GM23248 (cell line): ENCODE measurements at places on chromosomes 12 and 14.

DNA sequence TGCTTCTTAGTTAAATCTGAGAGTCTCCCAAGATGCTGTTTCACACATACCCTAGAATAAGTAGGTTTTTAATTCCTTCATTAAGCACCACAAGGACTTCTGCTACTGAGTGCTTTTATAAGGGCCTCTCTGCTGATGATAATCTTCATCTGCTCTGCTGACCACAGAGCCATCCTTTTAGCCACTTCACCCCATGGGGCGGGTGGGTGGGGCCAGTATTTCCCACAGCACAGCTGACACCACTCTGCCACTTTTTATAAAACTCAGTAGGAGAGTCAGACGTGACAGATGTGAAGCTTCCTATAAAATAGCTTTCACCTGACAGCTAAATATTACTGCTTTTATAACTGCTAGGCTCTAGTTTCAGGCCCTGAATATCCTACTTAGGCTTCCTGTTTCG is 20.3 kb downstream of the FCF1 start:
- no peak for DNase-seq

DNA sequence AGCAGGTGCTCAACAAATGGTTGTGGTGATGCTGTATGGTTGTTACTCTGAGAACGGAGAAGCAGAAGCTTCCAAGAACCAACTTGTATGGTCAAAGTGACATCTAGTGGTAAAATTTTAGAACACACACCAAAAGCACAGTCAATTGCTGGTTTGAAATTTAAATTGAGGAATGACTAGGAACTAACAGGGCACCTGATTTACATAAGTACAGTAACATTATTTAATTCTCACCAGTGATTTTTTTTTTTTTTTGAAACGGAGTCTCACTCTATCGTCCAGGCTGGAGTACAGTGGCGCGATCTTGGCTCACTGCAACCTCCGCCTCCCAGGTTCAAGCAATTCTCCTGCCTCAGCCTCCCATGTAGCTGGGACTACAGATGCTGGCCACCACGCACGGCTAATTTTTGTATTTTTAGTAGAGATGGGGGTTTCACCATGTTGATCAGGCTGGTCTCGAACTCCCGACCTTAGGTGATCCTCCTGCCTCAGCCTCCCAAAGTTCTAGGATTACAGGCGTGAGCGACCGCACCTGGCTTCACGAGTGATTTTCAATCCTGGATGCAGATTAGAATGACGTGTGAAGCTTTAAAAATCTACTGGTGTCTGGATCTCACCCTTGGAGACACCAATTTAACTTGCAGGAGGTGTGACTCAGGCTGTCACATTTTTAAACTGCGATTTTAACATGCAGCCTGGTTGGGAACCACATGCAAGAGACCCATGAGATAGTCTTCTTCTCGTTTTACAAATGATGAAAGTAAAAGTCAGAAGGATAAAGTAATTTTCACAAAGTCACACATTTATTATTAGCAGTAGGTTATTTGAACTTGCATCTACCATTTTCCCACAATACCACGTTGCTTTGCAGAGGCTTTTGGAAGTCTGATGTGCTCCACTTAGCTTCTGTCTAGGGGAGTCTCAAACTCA is 14.1 kb upstream of the NUMB start:
- DNase-seq = peak; percentile 83

DNA sequence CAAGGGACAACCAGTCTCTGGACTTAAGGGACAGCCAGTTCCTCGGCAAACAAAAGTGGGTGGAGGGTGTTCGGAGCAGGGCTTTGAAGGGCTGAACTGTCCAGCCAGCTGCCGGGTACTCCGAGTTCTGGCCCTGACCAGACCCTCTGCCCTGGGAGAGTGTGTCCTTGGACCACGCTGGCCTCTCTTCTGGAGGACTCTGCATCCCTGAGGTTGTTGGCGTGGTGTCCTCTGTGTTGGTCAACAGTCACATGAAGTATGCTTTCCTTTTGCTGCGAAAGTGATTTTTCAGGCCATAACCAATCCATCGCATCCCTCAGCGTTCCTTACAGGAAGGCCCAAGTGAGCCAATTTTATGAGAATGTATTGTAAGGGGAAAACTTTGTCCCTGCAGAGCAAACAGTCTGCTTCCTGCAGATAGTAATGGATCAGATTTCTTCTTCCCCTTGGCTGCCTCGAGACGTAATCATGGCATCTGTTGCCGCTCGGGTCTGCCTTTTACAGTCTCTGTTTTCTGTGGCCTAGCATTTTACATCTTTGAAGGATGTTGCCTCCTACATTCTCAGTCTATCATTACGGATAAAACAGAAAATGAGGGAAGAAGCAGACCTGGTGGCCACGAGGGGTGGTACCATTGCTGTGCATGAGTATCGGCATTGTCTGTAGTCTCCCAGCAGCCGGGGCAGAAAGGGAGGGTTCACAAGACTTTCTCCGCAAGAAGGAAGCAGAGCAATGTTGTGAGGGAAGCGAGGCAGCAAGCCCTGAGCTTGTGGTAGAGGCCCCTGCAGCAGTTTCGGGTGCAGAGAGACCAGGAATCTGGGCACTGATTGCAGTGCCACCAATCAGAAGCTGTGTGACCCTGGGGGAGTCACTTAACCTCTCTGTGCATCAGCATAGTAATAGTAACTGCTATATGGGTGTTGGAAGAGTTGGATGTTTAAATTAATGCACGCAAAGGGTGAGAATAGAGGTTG is 47.4 kb downstream of the SMIM41 start:
- DNase-seq = no peak

DNA sequence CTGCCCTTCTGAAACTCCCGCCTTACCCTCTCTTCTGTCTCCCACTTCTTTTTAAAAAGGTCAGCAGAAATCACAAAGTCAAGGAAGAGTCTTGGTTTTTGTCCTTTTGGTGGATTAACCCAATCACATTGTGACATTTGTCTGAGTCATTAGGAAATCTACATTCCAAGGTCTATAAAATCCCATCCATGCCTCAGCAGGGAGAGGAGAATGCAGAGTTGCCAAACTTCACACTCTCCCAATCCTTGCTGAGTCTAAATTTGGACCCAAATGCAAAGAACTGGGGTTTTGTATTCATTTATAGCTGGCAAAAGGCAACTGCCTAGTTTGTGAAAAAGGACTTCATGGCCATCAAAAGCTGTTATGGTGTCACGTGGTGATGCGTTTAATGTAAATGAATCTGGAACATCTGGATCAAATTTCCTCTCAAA is 67.9 kb downstream of the TMEM30B start:
- DNase-seq = peak; percentile 85

GRCh38 chr14:23660290-23661226 is 24.4 kb downstream of the DHRS2 start:
- DNase-seq = no peak

- no peak for DNase-seq
Measured at GRCh38 chr14:61050417-61050816, 69.4 kb downstream of the SLC38A6 start.

DNA sequence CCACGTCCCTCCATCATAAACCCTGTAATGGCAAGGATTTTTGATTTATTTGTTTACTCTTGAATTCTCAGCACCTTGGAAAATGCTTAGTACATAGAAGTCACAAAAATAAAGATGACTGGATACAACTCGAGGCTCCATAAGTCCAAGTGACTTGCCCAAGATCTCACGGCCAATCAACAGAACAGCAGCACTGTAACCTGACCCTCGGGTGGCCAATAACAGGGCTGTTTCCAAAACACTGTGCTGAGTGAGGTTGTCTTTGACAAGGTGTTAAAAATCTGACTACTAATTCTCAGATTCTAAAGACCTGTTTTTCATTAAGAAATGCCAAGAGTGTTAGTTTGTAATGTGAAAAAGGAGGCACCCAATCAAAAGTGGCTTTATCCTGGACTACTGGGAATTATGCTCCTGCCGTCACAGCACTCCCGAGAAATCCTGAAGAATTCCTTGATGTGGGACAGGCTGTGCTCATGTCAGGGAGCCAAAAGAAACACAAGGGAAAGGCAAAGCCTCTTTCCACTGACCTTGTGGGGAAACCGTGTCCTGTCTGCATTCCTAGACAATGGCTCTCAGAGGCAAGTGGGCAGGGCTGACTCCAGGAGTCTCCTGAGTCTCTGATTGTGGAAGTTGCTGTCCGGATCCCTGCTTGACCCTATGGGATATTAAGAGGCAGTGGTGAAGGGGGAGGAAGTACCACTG is 204.7 kb upstream of the PELI2 start:
- DNase-seq = no peak

GRCh38 chr12:27332407-27332713 is 276 bp upstream of the BMAL2 start:
- DNase-seq = no peak

DNA sequence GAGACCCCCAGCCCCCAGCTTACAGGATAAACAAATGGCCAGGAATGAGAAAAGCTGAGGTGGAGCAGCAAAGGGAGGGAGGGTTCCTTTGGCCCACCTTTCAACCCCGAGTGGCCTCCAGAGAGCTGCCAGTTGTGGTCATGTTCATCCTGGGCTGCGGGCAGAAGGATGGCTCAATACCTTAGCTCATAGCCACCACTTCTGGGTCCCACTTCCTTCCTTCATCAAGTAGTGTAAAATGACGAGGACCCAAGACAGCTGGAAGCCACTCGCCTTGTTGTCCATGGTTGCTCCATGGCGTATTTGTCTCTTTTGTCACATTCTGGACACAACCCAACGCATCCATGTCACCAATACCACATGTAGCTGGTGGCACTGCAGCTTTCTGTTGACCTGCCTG is 24.2 kb downstream of the CRACR2A start:
- no peak for DNase-seq

DNA sequence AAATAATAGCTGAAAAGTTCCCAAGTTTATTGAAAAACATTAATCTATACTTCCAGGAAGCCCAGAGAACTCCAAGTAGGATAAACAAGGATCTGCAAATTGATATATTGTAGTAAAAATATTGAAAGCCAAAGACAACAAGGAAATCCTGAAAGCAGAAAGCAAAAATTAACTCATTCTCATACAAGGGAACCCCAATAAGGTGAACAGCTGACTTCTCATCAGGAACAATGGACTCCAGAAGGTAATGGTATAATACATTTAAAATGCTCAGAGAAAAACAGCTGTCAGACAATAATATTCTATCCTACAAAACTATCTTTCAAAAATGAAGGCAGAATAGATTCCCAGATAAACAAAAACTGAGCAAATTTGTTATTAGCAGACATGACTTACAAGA is 138.1 kb upstream of the BMP4 start:
- peak; percentile 13 for DNase-seq

DNA sequence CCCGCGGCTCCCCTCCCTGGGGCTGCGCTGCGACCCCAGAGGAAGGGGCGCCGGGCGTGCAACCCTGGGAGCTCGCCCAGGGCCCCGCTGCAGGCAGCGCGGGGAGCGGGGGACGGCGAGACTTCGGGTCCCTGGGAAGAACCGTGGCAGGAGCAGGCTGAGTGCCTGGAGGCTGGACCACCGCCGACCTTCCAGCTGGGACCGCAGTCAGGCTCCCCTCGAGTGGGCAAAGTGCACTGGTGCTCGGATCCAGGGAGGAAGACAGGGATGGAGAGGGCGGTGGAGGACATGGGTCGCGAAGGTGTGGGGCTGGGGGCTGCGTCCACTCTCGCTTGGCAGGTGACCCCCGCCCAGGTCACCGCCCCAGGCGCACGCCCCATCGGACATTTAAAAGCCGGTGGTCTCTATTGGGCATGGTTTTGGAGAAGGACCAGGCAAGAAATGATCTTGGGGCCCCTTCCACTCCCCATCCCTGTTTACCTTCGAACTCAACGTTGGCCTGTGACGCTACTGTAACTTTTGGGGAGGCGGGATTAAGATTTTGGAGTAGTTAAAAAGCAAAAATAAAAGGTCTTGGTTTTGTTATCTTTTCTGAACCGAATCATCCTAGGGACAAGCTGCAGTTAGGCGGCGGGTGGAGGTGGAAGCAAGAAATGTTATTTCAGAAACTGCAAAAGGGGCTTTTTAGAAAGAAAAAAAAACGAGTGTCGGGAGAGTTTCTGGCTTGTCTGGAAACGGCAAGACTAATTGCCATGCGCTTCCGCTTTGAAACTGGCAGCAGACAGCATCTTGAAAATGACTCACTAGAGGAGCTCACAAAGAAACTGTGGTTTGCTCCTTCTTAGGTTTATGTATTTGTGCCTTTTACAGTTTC is 1.0 kb downstream of the ELK3 start:
- peak; percentile 93 for DNase-seq

- peak; percentile 52 for DNase-seq
Measured at GRCh38 chr12:28171356-28172060, 18.7 kb upstream of the CCDC91 start.

DNA sequence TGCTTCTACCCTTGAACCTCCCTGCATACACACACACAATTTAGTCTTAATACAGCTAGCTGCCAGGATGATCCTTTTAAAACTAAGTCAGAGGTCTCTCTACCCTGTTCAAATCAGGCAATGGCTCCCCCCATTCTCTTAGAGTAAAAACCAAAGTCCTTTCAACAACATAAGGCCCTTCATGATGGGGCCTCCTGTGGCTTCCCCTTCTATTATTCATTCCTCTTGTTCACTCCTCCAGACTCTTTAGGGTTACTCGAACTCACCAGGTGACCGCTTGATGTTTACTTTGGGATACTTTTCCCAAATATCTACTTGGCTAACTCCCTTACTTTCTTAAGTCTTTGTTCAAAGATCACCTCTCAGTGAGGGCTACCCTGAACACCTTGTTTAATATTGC is 30.4 kb downstream of the DENND5B start:
- no peak for DNase-seq

DNA sequence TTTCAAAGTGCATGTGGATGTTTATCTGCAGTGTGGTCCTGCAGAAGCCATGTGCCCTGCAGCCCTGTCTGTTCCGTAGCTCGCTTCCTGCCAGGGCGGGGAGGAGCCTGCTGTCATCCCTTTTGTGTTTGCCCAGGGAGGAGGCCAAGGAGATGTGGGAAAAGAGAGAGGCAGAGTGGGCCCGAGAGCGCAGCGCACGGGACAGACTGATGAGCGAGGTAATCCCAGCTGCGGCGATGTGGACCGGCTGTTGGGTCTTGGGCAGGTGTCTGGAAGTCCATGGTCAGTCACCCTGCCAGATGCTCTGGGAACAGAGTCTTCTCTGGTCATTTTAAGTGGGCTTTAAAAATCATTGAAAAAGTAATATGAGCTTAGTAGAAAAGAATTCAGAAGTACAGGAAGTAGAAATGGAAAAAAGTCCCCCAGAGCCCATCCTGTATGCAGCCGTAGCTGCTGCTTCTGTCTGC is 12.8 kb downstream of the TCHP start:
- DNase-seq = no peak

DNA sequence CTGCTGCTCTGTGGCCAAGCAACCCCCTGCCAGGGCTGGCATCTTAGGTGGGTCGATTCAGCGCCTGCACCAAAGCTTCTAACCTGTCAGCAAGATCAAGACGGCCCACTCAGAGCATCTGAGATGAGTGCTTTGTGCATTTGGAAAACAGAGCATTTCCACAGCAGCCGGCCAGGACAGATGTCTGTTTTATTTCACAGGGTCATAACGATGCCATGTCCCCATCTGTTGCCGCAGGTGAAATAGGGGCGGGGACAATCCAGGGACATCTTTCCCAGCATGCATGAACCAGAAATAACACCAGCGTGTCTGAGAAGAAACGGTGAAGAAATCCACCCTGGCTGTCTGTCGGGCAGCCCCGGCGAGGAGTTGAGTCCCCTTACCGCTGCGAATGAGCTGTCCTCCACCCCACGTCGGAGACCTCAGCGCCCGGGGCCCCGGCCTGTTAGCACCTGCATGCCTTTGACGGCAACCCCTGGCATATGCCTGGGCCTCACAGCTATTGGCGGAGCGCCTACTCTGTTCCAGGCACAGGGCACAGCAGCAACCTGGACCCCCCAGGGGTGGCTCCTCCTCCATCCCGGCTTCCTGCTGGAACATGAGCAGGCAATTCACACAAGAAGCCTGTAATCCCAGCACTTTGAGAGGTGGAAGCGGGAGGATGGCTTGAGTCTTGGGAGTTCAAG is 30.6 kb upstream of the ULK1 start:
- no peak for DNase-seq
